ENCODE measurements at places on chromosomes 6 and 20. TPM values are rescaled to one million over a fixed set of nuclear protein-coding genes. Genes with fewer than 3 reads are reported as not detected.
A peak's percentile ranks its signal among the peaks of the same experiment; 100 is the strongest.

The RIPOR3 gene
- total RNA-seq = 2.3 TPM

DNA sequence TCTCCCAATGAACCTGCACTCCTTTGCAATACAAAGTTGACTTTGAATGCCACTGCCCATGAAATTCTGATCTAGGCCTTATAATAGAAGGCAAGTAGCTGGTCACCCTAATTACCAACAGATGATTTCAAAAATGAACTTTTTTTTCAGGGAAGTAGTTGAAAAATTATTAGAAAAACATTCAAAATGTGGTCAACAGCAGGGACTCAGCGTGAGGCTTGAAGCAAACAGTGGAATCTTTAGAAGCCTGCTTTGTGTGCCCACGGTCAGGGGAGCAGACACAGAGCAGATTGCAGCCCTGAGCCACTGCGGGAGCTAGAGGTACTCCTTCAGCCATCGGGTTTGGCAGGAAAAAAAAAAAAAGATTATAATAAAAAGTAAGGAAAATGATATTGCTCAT lies 87.1 kb upstream of the HEY2 start:
- H3K4me3 ChIP-seq = no peak overlapping the region
- no peaks in the 10 kb centered on the region for H3K4me1 ChIP-seq
- H3K27me3 ChIP-seq = no peaks in the 10 kb centered on the region
- no peak overlapping the region for H3K27ac ChIP-seq
- no peak for DNase-seq

- no peak for DNase-seq
- H3K27ac ChIP-seq = no peak overlapping the region
- no peak overlapping the region for H3K4me3 ChIP-seq
- H3K27me3 ChIP-seq = peaks cover 33% of the 10 kb centered on the region
- H3K4me1 ChIP-seq = no peaks in the 10 kb centered on the region
These were observed 10.7 kb upstream of the SLCO4A1 start for GRCh38 chr20:62631336-62632308.

GRCh38 chr20:10412591-10413408 lies 21.2 kb downstream of the MKKS start:
- peaks cover 4% of the 10 kb centered on the region for H3K4me1 ChIP-seq
- H3K36me3 ChIP-seq = no peaks in the 10 kb centered on the region
- H3K27ac ChIP-seq = no peak overlapping the region
- H3K27me3 ChIP-seq = no peaks in the 10 kb centered on the region
- no peak for DNase-seq
- H3K4me3 ChIP-seq = no peak overlapping the region

GRCh38 chr6:149306967-149307366 lies 10.5 kb upstream of the TAB2 start:
- no peaks in the 10 kb centered on the region for H3K27me3 ChIP-seq
- H3K4me1 ChIP-seq = no peaks in the 10 kb centered on the region
- no peak for DNase-seq
- H3K36me3 ChIP-seq = no peaks in the 10 kb centered on the region

GRCh38 chr20:6066582-6066981 lies 12.7 kb upstream of the LRRN4 start:
- H3K36me3 ChIP-seq = no peaks in the 10 kb centered on the region
- no peak overlapping the region for H3K4me3 ChIP-seq
- H3K27me3 ChIP-seq = no peaks in the 10 kb centered on the region
- H3K27ac ChIP-seq = no peak overlapping the region

DNA sequence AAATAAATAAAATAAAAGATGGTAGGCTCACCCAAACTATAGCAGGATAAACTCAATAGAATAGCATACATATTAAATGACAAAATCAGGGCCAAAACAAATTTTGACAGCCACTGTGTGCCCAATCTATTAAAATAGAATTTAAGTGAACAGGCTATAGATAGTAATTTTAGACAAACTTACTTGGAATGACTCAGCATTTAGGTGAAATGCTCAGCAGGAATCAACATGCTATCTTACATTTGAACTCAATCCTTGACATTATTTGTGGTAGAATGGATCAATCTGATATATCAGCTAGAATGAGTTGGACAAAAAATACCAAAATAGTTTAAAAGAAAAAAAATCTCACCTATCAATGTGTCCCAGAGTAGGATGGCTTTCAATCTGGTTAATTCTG lies 578.6 kb downstream of the RFPL4B start:
- no peak overlapping the region for H3K4me3 ChIP-seq
- no peaks in the 10 kb centered on the region for H3K4me1 ChIP-seq
- DNase-seq = no peak
- H3K27ac ChIP-seq = no peak overlapping the region
- no peaks in the 10 kb centered on the region for H3K27me3 ChIP-seq
- no peaks in the 10 kb centered on the region for H3K36me3 ChIP-seq

GRCh38 chr6:47160702-47161101 lies 118.6 kb upstream of the ADGRF1 start:
- H3K36me3 ChIP-seq = no peaks in the 10 kb centered on the region
- DNase-seq = no peak
- H3K27ac ChIP-seq = no peak overlapping the region
- H3K4me1 ChIP-seq = no peaks in the 10 kb centered on the region
- no peak overlapping the region for H3K4me3 ChIP-seq

- H3K27ac ChIP-seq = no peak overlapping the region
- peaks cover 95% of the 10 kb centered on the region for H3K27me3 ChIP-seq
- no peaks in the 10 kb centered on the region for H3K4me1 ChIP-seq
- H3K4me3 ChIP-seq = no peak overlapping the region
These were observed 131.6 kb downstream of the PHACTR3 start for GRCh38 chr20:59735917-59736316.

The TRIM40 gene
- total RNA-seq = not detected

DNA sequence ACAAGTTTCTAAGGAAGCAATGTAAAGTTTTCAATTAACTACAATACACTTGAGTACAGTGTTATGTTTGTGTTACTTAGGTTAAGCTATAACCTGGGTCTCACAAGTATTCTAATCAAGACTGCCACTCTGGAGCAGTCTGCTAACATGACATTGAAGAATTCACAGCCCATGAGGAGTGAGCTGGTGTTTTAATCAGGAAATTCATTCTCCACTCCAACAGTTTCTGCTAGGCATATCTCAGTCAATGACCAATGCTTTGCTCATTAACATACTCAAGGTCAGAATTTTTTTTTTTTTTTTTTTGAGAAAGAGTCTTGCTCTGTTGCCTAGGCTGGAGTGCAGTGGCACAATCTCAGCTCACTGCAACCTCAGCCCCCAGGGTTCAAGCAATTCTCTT lies 59.6 kb upstream of the SAMHD1 start:
- H3K36me3 ChIP-seq = peaks cover 14% of the 10 kb centered on the region
- H3K4me3 ChIP-seq = no peak overlapping the region
- no peak overlapping the region for H3K27ac ChIP-seq
- DNase-seq = no peak

- no peaks in the 10 kb centered on the region for H3K4me1 ChIP-seq
- H3K36me3 ChIP-seq = no peaks in the 10 kb centered on the region
These were observed 19.6 kb upstream of the CCR6 start for GRCh38 chr6:167103041-167103891.

DNA sequence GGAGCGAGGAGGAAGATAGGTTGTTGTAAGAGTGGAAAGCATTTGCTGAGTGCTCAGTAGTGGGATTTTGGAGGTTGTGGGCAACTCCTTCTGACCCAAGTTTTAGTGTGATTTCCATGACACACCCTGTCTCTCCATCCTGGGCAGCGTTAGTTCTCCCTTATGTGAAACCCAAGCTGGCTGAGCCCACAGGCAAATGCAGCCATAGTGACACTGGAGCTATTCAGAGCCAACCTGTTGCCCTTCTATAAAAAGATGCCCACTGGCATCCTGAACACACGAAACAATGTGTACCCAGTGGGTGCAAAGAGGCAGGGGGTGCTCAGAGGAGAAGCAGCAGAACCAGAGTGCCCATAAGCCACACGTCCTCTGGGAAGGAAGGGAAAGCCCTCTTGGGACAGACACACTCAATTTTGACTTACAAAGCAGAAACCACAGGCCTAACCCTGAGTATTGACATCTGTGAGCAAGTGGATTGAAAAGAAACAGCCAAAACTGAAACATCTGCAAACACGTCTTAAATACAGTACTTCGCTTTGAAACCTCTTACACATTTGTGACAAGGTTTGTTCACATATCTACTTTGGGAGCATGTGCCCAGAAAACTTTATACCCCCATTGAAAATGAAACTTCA lies 54.6 kb downstream of the BPIFB1 start:
- DNase-seq = no peak
- no peaks in the 10 kb centered on the region for H3K36me3 ChIP-seq
- no peaks in the 10 kb centered on the region for H3K4me1 ChIP-seq
- no peak overlapping the region for H3K4me3 ChIP-seq

DNA sequence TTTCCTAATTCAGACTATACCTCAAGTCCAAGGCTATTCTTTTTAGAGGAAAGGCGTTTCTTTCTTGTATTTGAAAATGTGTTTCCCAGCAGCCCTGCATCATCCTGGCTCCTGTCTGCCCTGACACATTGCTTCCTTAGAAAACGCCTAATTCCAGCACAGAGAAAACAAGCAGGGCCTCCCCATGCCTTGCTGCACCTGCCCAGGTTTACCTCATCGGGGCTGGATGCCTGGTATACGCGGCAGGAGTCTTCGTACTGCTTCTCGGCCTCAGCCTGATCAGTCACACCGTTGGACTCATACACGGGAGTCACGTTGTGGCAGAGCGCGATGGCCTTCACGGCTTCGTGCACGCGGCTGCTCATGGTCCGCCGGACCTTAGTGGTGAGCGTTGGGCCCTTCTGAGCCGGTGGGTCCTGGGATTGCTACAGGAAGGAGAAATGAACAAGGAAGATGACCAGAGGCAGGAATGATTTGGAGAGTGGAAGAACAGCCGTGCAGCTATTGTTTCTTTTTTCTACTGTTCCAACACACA lies 111.4 kb downstream of the ATP9A start:
- H3K27ac ChIP-seq = no peak overlapping the region
- H3K4me3 ChIP-seq = no peak overlapping the region
- no peaks in the 10 kb centered on the region for H3K27me3 ChIP-seq
- no peak for DNase-seq

GRCh38 chr6:13248053-13248452 lies 80.3 kb downstream of the TBC1D7 start:
- H3K27me3 ChIP-seq = no peaks in the 10 kb centered on the region
- DNase-seq = no peak
- H3K27ac ChIP-seq = no peak overlapping the region
- no peak overlapping the region for H3K4me3 ChIP-seq
- H3K36me3 ChIP-seq = no peaks in the 10 kb centered on the region

DNA sequence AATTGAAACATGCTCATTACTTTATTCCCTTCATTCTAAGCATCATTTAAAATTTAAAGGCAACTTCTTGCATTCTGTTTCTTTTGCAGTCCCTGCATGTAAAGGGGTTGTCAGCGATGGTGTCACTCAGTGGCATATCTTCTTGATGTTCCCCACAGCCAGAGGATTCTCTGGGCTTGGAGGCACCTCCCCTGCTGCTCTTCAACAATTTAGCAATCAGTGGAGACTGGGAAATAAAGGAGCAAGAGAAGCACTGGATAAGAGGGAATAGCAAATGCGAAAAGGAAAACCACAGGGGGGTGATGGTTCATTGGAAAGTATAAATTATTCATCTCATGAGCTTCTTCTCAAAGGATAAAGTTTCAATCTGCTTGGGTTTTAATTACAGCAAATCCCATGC lies 30.7 kb upstream of the MC3R start:
- peaks cover 12% of the 10 kb centered on the region for H3K27me3 ChIP-seq
- no peak overlapping the region for H3K4me3 ChIP-seq
- no peak for DNase-seq
- no peak overlapping the region for H3K27ac ChIP-seq
- no peaks in the 10 kb centered on the region for H3K36me3 ChIP-seq

The APOBEC2 gene
- not detected for total RNA-seq

The DSP gene
- total RNA-seq = 29.2 TPM

The GSTA4 gene
- 49.1 TPM for total RNA-seq

DNA sequence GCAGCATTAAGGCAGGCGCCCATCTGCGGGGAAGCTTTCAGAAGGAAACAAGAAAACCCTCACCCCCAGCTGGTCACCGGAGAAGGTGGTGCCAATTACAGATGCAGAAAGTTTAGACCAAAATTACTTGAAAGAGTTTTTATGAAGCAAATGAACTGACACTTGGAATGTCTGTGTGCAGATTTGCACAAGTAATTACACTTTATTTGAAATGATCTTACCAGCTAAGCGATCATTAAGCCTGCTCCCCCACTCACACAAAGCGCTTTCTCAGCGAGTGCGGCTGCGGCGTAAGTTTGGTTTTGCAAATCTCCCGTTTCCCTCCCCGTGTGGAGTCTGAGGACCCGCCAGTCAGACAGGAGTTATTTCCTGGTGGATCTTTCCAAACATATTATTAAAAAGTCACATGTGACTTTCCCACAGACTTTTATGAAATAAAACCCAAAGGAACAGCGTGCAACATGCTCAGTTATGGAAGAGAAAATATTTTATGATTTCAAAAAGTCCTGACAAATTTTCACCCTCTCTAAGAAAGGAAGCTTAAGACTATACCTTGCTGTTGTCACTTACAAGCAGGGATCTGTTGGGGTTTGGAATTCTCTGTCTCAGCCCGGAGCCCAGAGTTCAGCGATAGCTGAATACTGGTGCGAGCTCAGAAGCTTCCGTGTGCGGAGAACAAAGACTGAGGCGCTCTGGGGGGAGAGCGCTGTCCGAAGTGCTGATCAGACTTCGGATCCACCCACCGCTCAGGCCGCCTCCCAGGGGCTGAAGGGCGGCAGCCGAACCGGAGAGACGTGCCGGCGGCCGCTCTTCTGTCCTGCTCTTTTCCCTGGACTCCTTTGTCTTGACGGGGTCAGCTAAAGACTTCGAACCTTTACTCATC lies 2.7 kb upstream of the MYT1 start:
- H3K4me3 ChIP-seq = no peak overlapping the region
- DNase-seq = peak; percentile 73
- no peaks in the 10 kb centered on the region for H3K4me1 ChIP-seq
- H3K27me3 ChIP-seq = peaks cover 42% of the 10 kb centered on the region

DNA sequence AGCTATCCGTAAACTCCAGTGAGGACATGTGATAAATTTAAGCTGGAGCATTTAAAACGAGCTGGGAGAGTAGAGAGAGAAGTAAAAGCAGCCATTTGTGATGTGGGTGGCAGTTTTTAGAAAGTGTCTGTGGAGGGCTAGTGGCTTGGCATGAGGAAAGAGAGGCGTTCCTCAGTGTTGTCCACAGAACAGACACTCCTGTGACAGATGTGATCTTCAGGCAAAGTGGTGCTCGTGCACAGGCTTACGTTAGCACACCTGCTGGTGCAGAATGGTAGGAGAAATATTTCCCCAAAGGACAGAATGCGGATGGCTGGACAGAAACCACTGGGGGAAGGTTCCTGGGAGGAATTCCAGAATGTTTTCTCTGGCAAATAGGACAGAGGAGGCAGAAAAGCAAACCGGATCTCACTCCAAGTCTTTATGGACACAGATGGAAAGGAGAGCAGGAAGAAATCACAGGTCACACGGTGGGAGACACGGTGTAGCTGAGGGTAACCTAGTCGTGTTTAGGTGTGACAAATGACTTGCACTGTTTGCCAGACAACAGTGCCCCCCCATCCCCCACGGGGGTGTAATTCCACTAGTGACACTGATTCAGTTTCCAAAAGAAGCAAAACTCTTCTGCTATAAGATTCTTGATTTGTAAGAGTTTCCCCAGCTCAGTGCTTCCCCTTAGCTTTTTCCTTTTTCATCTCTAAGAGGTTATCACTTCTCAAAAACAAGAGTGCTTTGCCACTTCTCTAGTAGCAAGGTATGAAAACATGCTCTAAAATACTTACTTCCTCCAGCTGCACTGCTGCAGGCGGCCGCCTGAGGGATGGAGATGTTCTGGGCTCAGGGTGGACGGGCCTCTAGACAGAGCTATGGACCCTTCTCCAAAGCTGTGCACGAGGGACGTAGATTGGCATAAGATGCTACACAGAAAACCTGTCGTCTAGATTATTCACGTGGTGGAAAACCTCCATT lies 293.2 kb downstream of the QKI start:
- no peaks in the 10 kb centered on the region for H3K27me3 ChIP-seq
- H3K36me3 ChIP-seq = no peaks in the 10 kb centered on the region
- no peak overlapping the region for H3K4me3 ChIP-seq
- DNase-seq = no peak
- H3K27ac ChIP-seq = peak overlapping the region; percentile 28

Measured in left lung (tissue), 14 donors.